T-helper 2 cell (primary cell): ENCODE measurements at places on chromosomes 2 and 18.

DNA sequence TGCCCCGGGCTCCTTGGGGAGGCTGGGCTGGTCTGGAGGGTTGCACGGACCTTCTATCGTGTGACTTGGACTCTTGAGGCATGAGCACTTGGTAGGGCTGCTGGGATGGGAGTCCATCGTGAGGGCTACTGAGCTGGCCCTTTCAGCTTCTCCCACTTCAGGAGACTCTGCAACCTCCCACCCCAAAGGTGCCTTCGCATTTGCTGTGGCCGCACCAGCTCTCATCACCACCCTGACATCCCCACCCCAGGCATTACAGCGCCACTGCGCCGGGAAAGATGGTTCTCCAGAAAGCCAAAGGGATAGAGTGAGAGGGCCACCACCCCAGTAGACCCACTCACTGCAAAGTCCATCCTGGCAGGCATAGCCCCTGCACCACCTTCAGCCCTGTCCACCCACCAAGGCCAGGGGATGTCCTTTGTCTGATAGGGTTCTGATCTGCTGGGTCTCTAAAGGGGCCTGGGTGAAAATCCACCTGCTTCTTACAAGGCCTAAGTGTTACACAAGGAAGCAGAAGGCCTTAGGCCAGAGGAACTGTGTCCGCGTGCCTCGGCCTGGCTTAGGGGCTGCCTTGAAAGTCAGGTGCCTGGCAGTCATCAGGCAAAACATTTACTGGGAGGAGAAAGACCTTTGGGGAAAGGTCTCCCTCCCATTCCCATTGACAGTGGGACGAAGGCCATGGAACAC is 5.1 kb downstream of the EHD3 start:
- no peak for DNase-seq

DNA sequence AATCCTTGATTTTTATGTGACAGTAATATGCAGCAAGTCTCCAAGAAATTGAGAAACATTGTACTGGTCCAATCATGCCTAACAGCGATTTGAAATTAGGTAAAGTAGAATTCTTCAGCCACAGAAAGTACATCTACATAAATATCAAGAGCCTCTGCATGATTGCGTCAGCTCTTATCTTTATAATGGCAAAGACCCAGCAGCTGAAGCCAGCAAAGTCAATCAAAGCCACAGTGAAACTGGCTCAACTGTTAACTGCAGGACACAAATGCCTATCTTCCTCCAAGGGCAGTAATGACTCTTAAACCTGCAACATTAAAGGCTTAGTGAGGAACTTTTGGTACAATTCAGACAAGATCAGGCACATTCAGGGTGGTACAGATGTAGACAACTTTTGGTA is 102.5 kb downstream of the BARD1 start:
- DNase-seq: no peak

DNA sequence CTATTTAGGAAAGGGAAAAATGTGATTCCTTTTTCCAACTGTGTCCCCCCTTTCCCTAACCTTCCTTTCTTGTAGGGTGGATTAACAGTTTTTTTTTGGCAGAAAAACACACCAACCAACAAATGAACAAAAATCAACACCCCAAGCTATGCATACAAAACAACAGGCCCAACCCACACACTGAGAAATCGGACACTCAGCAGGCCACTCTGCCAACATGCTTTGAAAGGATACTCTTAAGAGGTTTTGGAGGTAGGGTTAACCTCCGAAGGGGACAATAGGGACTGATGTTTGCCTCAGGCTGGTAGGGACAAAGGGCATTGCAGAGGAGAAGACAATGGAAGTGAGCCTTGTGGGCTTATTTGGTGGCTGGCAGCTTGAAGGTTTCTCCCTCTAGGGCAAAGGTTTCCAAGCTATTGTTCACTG is 33.1 kb upstream of the POLE4 start:
- no peak for DNase-seq

- DNase-seq: no peak
Observed at GRCh38 chr2:212618636-212619035, 80.0 kb upstream of the ERBB4 start.

DNA sequence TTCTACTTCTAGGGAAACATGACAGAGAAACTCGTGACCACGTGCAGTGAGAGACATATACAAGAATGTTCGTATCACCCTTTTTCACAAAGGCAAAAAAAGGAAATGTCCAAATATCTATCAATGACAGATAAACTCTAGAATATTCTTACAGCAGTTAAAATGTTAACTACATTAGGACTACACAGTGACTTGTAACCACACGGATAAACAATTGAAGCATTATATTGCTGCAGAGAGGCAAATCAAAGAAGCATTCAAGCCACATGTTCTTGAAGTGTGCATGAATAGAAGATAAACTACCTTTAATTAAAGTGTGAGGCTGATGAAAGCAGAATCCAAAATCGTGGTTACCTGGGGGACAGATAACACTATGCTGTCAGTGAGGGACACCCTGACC is 935.3 kb upstream of the KLHL29 start:
- DNase-seq: no peak
